CD4-positive, alpha-beta T cell (primary cell): ENCODE measurements at places on chromosomes 16 and 17. TPM values are rescaled to one million over a fixed set of nuclear protein-coding genes. Genes with fewer than 3 reads are reported as not detected.

The KIF2B gene
- total RNA-seq: not detected

The ECI1 gene
- 10.1 TPM for total RNA-seq

The NFAT5 gene
- 21.2 TPM for total RNA-seq

The TMED6 gene
- total RNA-seq: 2.1 TPM

DNA sequence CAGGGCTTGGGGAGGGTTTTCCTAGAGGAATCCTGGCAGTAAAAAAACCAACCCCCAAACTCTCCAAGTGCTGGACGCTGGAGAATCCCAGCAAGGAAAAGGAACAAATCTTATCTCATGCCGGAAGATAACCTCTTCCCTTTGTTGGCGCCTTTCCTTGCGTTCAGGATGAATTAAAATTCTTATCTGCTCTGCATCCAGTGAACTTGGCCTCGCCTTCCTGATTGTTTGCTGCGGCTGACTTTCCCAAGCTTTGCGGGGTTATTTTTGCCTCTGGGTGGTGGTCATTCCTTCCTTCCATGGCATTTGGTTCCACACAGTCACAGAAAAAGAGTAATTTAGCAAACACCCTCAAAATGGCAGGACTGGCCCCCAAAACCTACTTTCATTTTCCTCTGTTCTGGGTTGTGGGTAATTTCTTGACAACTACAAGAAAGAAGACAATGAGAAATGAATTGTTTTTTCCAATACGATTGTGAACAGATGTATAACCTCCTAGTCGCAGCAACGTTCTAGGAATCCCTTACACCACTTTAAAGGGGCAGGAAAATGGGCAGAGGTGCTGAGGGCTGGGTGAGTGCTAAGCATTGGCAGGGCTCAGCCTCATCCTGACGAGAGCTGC lies 77.8 kb downstream of the MRC2 start:
- DNase-seq: no peak
- no peak overlapping the region for H3K4me3 ChIP-seq
- no peaks in the 10 kb centered on the region for H3K27me3 ChIP-seq
- no peak overlapping the region for H3K27ac ChIP-seq
- H3K4me1 ChIP-seq: peaks cover 16% of the 10 kb centered on the region

- H3K27me3 ChIP-seq: no peaks in the 10 kb centered on the region
- H3K4me3 ChIP-seq: no peak overlapping the region
- no peak overlapping the region for H3K27ac ChIP-seq
Observed at GRCh38 chr17:57401556-57402488, 145.5 kb downstream of the MSI2 start.
